Esophagus muscularis mucosa (tissue), 4 donors: ENCODE measurements at places on chromosomes 5 and 9. TPM values are rescaled to one million over a fixed set of nuclear protein-coding genes. Genes with fewer than 3 reads are reported as not detected.
A peak's percentile ranks its signal among the peaks of the same experiment; 100 is the strongest.

Gene ANKRD31
- 0.11 TPM for total RNA-seq

Gene NUTM2F
- total RNA-seq, result not detected

Gene PHF24
- total RNA-seq, result under 0.01 TPM

Gene GRIN3A
- total RNA-seq, result 0.58 TPM

Gene GLDC
- total RNA-seq, result 0.17 TPM

Gene SUSD3
- 3.3 TPM for total RNA-seq

Gene TNFSF8
- 1.9 TPM for total RNA-seq

Gene UNC13B
- total RNA-seq, result 21.9 TPM

GRCh38 chr9:115264313-115264712, 146.4 kb upstream of the TNC start:
- H3K27me3 ChIP-seq, result no peaks in the 10 kb centered on the region
- H3K4me1 ChIP-seq, result peaks cover 28% of the 10 kb centered on the region
- no peak overlapping the region for H3K4me3 ChIP-seq
- no peak for DNase-seq
- no peaks in the 10 kb centered on the region for H3K36me3 ChIP-seq

- no peaks in the 10 kb centered on the region for H3K27me3 ChIP-seq
- H3K4me3 ChIP-seq, result no peak overlapping the region
- no peak overlapping the region for H3K27ac ChIP-seq
- no peaks in the 10 kb centered on the region for H3K4me1 ChIP-seq
Measured at GRCh38 chr5:35354751-35355150, 124.5 kb upstream of the PRLR start.

DNA sequence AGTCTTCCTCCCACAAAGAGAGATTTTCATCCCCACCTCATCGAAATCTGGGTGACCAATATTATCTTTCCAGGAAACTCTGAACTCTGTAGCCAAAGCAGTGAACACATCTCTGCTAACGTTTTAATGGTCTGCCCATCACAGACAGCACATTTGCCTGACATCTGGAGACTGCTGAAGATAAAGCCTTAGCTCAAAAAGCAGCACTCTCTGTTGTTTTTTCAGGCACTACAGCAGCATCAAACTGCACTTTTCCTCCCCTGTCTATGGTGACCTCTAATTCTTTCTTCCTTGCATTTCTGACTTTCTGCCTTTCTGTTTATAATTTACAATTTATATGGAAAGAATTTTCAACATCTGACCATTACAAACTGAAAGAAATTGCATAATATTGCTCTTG, 66.8 kb downstream of the RAB3C start:
- no peak overlapping the region for H3K27ac ChIP-seq
- no peaks in the 10 kb centered on the region for H3K27me3 ChIP-seq
- H3K4me3 ChIP-seq, result no peak overlapping the region
- H3K4me1 ChIP-seq, result peaks cover 8% of the 10 kb centered on the region
- no peaks in the 10 kb centered on the region for H3K36me3 ChIP-seq
- no peak for DNase-seq

GRCh38 chr5:38369692-38370091, 111.3 kb downstream of the EGFLAM start:
- H3K4me3 ChIP-seq, result no peak overlapping the region
- H3K36me3 ChIP-seq, result no peaks in the 10 kb centered on the region
- no peaks in the 10 kb centered on the region for H3K27me3 ChIP-seq
- no peaks in the 10 kb centered on the region for H3K4me1 ChIP-seq
- no peak for DNase-seq

DNA sequence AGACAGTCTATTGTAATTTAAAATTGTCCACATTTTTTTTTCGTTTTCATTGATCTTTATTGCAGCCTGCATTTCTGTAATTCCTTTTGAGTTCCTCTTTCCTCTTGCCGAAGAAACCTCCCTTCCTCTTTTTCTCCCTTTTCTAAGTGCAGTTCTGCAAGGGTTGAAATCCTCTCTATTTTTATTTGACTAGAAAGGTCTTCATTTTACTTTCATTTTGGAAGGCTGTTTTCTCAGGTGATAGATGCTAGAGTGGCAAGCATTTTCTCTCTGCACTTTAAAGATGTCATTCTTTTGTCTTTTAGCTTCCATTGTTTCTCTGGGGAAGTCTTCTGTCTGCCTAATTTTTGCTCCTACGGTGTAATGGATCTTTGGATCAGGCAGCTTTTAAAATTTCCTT, 248.5 kb downstream of the SMARCA2 start:
- no peak for DNase-seq
- H3K36me3 ChIP-seq, result no peaks in the 10 kb centered on the region
- no peak overlapping the region for H3K4me3 ChIP-seq
- H3K27me3 ChIP-seq, result no peaks in the 10 kb centered on the region

- no peaks in the 10 kb centered on the region for H3K27me3 ChIP-seq
- peak overlapping the region; percentile 68 for H3K27ac ChIP-seq
- peaks cover 76% of the 10 kb centered on the region for H3K4me1 ChIP-seq
- H3K4me3 ChIP-seq, result no peak overlapping the region
- H3K36me3 ChIP-seq, result no peaks in the 10 kb centered on the region
Measured at GRCh38 chr5:78547183-78547582, 101.4 kb downstream of the LHFPL2 start.

DNA sequence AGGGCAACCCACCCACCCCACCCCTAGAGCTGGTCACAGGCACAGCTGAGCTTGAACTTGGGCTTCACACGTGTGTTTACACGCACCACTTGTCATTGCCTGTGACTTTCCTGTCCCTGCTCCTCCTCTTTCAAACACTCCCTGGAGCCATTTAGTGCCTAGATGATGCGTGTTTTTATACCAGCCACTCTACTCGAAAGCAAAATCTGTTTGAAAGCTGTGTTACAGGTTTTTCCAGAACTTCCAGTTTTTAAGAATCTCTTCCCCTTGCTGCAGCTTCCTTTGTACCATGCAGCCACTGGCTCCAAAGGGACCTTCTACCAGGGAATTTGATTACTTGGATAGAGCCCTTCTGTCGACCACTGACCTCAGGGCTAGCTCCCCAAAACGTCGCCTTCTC, 78.8 kb upstream of the SPRY4 start:
- H3K27ac ChIP-seq, result peak overlapping the region; percentile 81
- no peak for DNase-seq

DNA sequence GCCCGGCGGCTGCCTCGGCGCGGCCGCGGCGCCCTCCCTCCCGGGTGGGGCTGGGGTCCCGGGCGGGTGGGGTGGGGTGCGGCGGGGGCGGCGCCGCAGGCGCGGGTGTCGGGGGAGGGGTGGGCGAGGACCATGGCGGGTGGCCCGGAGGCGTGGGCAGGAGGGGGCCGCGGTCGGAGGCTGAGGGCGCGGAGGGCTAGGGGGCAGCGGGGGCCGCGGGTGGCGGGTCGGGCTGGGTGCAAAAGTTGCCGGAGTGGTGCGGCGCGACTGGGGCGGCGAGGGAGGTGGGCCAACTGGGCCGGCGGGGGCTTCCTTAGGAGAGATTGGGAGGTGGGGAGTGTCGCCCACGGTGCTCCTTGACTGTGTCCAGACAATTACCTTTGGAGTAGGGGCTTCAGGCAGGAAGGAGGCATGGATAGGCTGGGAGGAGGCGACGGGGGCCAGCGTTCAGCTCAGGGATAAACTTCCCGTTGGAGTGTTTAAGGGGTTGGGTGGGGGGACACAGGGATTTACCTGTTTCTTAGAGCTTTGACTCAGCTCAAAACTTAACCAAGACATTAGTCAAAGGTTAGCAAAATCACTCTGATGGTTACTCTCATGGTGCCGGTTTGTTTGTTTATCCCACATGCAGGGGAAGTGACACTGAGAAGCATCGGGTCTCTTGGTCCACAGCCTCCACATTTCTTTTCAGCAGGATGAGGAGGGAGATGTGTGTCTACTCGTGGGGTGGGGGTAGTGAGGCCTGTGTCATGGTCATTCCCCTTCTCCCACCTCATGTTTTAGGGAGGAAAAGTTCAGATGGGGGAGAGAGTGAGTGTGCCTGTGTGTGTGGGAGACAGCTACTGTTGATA, 859 bp downstream of the CSNK1G3 start:
- H3K27ac ChIP-seq, result peak overlapping the region; percentile 98
- H3K27me3 ChIP-seq, result no peaks in the 10 kb centered on the region
- no peak for DNase-seq
- no peaks in the 10 kb centered on the region for H3K36me3 ChIP-seq
- peaks cover 48% of the 10 kb centered on the region for H3K4me1 ChIP-seq

GRCh38 chr9:134531220-134531970, 110.2 kb upstream of the COL5A1 start:
- H3K27ac ChIP-seq, result no peak overlapping the region
- H3K4me1 ChIP-seq, result no peaks in the 10 kb centered on the region
- DNase-seq, result no peak
- no peaks in the 10 kb centered on the region for H3K36me3 ChIP-seq
- no peaks in the 10 kb centered on the region for H3K27me3 ChIP-seq

DNA sequence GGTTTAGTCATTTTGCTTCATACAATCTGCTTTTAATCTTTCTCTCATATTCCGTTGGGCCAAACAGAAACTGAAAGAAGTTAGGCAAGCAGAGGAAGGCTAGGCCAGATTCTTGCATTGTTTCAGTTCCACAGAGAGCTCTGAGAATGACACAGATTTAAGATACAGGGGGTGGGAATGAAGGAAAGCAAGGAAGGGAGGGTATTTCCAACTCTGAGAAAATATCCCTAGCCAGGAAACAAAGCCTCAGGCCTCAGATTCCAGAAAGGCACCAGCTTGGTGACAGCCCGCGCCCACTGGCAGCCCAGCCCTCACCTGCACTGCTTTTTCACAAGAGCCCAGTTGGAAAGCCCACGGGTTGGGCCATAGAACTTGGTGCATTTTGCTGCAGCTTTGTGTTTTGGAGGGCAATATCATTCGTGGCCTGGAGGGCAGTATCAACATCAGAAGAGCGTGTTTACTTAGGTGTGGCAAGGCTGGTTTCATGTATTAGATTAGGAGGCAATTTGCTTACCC, 63.5 kb downstream of the ENC1 start:
- peak overlapping the region; percentile 19 for H3K4me3 ChIP-seq
- DNase-seq, result no peak
- peak overlapping the region; percentile 41 for H3K27ac ChIP-seq
- H3K4me1 ChIP-seq, result peaks cover 17% of the 10 kb centered on the region
- no peaks in the 10 kb centered on the region for H3K36me3 ChIP-seq

DNA sequence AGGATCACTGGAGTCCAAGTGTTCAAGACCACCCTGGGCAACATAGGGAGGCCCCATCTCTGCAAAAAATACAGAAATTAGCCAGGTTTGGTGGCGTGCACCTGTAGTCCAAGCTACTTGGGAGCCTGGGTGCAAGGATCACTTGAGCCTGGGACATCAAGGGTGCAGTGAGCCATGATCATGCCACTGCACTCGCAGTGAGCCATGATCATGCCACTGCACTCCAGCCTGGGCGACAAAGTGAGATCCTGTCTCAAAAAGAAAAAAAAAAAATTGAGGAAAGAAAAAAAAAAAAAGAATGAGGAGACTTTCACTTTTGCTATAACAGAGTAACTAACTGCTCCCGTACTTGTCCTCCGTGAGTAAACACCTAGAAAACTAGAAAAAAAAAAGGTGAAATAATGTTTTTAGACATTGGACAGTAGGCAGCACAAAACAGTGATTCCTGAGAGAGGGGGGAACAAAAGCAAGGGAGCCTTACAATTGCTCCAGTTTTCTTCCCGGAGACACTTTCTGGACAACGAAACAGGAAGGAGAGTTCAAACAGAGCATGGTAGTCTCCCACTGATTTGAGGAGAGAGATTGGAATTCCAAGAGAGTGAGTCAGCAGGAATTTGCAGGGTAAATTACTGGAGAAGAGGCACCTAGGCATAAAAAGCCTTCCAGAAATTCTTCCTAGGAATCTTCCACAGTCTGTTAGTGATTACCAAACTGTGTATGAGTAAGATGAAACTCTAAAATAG, 6.9 kb upstream of the ZBTB5 start:
- DNase-seq, result no peak
- H3K4me1 ChIP-seq, result peaks cover 17% of the 10 kb centered on the region
- H3K36me3 ChIP-seq, result no peaks in the 10 kb centered on the region
- no peaks in the 10 kb centered on the region for H3K27me3 ChIP-seq
- peak overlapping the region; percentile 46 for H3K4me3 ChIP-seq

- H3K36me3 ChIP-seq, result peaks cover 7% of the 10 kb centered on the region
- no peak overlapping the region for H3K27ac ChIP-seq
- no peak overlapping the region for H3K4me3 ChIP-seq
- no peak for DNase-seq
- H3K27me3 ChIP-seq, result no peaks in the 10 kb centered on the region
Measured at GRCh38 chr9:6978591-6978990, 220.8 kb downstream of the KDM4C start.

- peaks cover 5% of the 10 kb centered on the region for H3K4me1 ChIP-seq
- DNase-seq, result peak; percentile 77
- no peak overlapping the region for H3K27ac ChIP-seq
- H3K36me3 ChIP-seq, result no peaks in the 10 kb centered on the region
- no peaks in the 10 kb centered on the region for H3K27me3 ChIP-seq
- H3K4me3 ChIP-seq, result no peak overlapping the region
Measured at GRCh38 chr5:109324351-109324750, 85.4 kb downstream of the PJA2 start.

- H3K4me1 ChIP-seq, result no peaks in the 10 kb centered on the region
- no peak for DNase-seq
- H3K4me3 ChIP-seq, result no peak overlapping the region
Measured at GRCh38 chr5:100758780-100759179, 144.3 kb downstream of the ST8SIA4 start.

DNA sequence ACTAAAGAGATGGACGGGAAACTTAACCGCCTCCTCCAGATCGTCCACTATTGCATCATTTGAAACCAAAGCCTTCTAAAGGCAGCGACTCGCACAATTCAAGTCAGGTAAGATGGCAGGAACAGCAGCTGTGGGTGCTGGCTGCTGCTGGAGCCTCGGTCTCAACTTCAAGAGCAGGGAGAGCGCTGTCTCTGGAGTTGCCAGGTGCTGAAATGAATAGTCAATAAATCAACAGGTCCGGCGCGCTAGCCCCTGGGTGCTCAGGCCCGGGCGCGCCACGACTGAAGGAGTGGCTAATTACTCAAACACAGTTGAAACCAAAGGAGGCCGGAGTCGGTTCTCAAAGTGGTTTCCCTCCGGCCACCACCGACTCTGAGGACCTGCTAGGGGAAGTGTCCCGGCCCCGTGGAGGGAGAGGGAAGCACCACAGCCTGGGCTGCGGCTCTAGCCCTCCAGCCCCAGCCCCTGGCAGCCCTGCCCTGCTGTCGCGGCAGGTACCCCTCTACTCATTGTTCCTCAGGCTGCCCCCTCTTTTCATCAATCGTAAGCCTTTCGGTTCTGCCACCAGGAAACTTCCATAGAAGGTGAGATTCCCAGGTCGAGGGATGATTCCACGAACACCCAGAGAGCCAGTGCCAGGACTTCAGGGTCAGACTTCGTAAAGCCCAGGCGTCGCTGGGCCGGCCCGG, 804 bp downstream of the TTC39B start:
- H3K4me1 ChIP-seq, result peaks cover 26% of the 10 kb centered on the region
- peak overlapping the region; percentile 98 for H3K4me3 ChIP-seq
- DNase-seq, result peak; percentile 94

DNA sequence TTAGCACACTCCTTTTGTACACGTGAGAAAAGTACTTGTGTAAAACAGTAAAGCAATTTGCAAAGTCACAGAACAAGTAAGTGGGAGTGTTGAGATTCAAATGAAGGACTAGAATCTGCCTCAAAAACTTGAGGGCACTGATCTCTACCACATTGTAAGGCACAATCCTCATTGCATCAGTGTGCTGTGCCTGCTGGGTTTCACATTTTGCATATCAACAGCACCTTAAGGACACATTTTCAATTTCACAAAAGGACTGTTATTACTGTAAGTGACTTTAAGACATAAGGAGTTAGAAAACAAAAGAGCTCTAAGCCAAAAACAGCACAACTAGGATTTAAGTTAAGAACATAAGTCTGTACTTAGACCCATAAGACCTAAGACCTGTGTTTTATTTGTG, 44.7 kb upstream of the HK3 start:
- H3K4me3 ChIP-seq, result no peak overlapping the region
- peaks cover 39% of the 10 kb centered on the region for H3K36me3 ChIP-seq
- peaks cover 7% of the 10 kb centered on the region for H3K4me1 ChIP-seq
- no peak for DNase-seq
